Activated T-cell treated with anti-CD3 and anti-CD28 coated beads for 24 hours (primary cell): ENCODE measurements at places on chromosomes 6 and 20.

DNA sequence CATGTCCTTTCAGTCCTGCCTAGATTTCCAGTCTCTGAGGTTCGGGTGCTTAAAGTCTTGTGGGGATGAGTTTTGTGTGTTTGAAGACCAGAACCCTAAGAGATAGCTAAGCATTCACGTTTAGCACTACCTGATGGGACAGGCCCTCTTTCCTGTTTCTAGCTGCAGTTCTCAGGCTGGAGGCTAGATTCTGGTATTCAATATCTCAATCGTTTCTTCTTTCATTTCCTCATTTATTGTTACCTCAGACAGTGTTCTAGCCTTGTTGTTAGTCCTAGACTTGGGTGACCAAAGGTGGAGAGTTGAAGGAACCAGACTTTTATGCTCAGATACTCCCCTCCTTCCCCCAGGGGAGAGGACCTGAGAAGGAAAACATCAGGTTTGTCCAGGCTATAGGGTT lies 16.8 kb downstream of the CEP250 start:
- no peak for DNase-seq

DNA sequence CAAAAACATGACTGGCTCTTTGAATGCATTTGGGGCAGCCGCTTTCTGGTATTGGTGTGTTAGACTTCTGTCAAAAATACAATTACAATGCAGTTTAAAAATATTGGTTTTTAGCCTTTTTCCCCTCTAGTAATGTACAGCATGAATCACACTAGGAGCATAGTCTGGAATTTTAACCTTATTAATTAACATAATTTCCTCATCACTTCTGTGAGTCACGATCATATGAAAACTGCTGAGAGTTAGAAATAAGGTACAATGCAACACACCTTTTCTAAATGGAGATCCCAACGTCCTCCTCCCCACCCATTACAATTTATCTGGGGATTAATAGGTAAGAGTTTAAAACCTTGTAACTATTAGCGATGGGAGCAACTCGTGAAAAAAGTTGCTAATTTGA lies 297.1 kb upstream of the RIMS1 start:
- DNase-seq: no peak

GRCh38 chr20:50285376-50286173 lies 94.9 kb downstream of the CEBPB start:
- no peak for DNase-seq

- no peak for DNase-seq
Observed at GRCh38 chr6:16058929-16059345, 69.9 kb upstream of the MYLIP start.

DNA sequence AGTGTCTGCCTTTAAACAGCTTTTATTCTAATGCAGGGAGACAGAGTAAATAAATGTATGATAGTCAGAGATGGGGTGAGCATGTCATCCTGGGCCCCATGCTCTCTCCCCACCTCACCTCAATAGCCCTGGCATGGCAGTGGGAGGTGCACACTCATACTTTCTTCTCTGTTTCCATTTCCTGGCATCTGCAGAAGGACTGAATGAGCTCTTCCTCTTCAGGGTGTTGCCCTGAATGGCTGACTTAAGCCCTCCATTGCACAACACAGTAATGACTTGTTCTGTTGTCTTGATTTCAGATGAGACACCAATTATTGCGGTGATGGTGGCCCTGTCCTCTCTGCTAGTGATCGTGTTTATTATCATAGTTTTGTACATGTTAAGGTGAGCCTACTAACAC lies 57.0 kb upstream of the GNRH2 start:
- DNase-seq: peak; percentile 49

- DNase-seq: no peak
Observed at GRCh38 chr20:44187054-44187771, at the start of gene JPH2. JPH2 (minus strand) TSS chr20:44187188; CDS start chr20:44186705, 483 bp downstream.

GRCh38 chr6:88177961-88178464 lies 11.9 kb upstream of the CNR1 start:
- DNase-seq: no peak

DNA sequence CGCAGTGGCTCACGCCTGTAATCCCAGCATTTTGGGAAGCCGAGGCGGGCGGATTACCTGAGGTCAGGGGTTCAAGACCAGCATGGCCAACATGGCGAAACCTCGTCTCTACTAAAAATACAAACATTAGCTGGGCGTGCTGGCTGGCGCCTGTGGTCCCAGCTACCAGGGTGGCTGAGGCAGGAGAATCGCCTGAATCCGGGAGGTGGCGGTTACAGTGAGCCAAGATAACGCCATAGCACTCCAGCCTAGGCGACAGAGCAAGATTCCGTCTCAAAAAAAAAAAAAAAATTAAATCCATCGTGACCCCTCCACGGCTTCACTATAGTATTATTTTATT lies 1.2 kb upstream of the CPNE1 start:
- DNase-seq: no peak

DNA sequence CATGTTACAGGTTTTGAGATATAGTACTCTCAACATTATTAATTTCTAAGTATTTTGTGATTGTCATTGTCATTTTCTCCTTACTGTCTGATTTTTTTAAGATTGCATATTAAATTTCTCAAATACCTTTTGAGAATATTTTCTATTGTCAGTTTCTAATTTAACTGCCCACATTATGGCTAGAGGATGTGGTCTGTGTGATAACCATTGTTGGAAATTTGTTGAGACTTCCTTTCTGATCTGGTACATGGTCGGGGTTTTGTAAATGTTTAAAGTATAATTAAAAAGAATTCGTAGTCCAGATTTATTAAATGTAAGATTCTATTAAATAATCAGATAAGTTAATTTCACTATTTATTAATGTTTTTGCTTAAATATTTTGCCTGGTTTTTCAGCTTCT lies 60.1 kb downstream of the SLX4IP start:
- no peak for DNase-seq

DNA sequence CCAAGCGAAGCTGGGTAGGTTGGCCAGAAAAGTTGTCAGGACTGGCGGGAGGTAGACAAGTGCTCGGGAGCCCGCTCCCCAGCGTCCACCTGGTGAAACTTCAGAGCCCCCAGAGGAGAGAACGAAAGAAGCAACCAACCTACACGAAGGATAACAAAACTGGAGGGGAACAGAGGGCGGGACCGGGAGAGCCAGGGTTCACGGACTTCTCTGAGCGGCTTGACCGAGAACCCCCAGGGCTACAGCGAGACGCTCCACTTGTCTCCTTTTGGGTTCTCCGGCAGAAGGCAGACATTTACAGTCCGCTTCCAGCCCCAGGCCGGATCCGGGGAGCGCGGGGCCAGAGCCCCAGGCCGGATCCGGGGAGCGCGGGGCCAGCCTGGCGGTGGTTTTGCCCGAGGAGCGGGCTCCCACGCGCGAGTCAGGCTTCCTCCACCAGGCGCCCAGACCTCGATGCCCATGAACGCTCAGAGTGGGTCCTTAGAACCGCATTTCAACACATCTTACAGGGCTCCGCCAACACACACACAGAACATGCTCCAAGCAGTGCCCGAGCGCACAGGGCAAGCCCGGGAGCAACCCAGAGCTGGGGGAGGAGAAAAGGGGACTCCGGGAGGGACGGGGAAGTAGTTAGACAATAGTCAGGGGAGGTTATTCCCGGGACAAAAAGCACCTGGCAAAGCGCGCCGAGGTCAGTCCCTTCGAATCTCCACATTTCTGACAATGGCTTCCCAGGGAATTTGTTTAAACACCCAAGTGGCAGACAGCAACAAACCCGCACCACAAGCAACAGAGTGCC lies 1.1 kb downstream of the PTPRK start:
- no peak for DNase-seq

GRCh38 chr6:167970230-167970629 lies 27.2 kb upstream of the KIF25 start:
- DNase-seq: no peak

GRCh38 chr6:110620065-110620464 lies 143.7 kb upstream of the SLC22A16 start:
- no peak for DNase-seq

- no peak for DNase-seq
Observed at GRCh38 chr6:114523508-114523907, 180.7 kb upstream of the HS3ST5 start.

DNA sequence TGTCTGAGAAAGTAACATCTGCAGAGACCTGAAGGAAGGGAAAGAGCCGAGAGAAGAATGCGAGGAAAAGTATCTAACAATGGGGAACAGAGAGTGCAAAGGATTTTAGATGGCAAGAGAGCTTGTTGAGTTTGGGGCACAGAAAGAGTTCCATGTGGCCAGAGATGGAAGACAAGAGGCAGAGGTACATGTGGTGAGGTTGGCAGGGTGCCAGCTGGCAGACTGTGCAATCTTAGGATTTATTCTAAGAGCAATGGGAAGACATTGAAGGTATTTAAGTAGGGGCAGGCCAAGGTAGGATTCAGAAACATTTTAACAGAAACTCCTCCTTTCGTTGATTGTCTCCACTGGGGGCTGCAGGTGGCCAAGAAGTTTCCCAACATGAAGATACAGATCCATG lies 20.4 kb upstream of the LBP start:
- DNase-seq: no peak

DNA sequence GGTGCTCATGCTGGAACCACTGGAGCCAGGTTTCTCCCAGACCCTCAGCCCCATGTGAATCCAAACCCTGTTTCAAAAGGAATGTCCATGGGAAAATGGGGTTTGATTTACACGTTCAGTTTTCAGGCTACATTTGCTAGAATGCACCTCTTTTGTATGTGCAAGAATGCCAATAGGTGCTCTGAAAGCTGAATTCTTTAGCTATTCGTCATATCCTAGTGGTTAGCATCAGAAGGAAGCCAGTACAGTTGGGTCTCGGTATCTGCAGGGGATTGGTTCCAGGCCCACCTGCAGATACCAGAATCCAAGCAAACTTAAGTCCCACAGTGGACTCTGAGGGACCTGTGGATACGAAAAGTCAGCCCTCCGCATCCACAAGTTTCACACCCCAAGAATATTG lies 93.4 kb downstream of the UST start:
- DNase-seq: no peak

DNA sequence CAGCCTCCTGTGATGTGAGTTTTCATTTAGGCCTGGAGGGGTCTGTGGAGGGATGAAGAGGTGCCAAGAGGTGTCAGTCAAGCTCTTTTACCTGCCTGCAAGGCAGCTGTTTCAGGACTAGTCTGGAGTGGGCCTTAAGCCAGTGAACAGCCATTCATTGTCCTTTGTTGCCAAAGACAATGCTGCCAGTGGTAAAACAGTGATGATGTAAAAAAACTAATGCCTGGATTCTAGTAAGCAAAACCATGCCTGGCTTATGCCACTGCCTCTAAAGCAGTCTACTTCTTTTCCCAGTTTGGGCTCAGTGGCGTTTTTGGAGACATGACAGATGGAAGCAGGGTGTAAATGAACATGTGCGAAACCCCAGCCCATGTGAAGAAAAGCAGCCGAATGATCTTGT lies 93.5 kb upstream of the KCNK16 start:
- DNase-seq: no peak

- no peak for DNase-seq
Observed at GRCh38 chr20:58312836-58313235, 3.3 kb downstream of the RAB22A start.

- DNase-seq: no peak
Observed at GRCh38 chr6:131862476-131862875, 54.7 kb downstream of the ENPP1 start.

- DNase-seq: no peak
Observed at GRCh38 chr6:133431031-133431430, 189.9 kb downstream of the EYA4 start.

DNA sequence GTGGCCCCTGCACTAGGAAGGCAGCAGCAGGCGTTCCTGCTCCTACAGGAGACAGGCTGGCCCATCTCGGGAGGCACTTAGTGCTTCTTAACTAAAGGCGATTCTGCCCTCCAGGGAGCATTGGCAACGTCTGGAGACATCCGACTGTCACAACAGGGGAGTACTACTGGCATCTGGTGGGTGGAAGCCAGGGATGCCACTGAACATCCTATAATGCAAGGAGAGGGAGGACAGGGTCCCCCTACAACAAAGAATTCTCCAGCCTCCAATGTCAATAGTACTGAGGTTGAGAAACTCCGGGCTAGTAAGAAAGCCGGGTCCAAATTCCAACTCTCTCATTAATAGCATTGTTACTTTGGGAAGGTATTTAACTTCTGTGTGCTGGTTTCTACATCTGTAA lies 119.4 kb upstream of the ARMC2 start:
- no peak for DNase-seq

DNA sequence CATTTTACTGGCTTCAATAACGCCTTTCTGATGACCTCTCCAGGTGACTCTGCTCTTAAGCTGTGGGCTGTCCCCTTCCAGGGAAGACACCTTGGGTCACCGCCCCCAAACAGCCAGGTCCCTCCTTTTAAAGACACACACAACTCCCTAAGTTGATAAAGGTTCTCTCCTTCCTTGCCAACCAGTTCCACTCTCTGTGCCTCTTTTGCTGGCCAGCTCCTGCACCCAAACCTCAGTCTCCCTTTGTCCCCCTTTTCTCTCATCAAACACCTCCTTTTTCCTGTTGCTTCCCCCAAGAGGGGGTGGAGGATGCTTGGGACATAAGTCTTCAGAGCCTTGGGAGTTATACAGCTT lies 1.0 kb downstream of the NCOA6 start:
- DNase-seq: peak; percentile 71

DNA sequence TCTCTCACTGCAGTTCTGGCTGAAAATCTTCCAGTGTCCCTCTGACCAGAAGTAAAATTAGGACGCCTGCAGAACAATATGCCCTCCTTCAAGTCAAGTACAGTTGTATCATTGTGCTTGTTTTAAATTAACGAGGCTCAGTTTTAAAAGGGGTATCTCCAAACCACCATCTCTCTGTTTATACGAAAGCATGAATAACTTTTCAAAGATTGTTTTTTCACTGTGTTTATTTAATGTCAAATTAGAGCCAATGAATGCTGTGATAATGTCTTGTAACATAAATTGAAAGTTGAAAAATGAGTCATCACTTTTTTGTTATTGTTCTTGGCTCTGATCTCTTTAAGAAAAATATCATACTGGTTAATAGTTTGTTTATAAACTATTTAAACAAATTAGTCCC lies 230.7 kb upstream of the THEMIS start:
- DNase-seq: no peak

DNA sequence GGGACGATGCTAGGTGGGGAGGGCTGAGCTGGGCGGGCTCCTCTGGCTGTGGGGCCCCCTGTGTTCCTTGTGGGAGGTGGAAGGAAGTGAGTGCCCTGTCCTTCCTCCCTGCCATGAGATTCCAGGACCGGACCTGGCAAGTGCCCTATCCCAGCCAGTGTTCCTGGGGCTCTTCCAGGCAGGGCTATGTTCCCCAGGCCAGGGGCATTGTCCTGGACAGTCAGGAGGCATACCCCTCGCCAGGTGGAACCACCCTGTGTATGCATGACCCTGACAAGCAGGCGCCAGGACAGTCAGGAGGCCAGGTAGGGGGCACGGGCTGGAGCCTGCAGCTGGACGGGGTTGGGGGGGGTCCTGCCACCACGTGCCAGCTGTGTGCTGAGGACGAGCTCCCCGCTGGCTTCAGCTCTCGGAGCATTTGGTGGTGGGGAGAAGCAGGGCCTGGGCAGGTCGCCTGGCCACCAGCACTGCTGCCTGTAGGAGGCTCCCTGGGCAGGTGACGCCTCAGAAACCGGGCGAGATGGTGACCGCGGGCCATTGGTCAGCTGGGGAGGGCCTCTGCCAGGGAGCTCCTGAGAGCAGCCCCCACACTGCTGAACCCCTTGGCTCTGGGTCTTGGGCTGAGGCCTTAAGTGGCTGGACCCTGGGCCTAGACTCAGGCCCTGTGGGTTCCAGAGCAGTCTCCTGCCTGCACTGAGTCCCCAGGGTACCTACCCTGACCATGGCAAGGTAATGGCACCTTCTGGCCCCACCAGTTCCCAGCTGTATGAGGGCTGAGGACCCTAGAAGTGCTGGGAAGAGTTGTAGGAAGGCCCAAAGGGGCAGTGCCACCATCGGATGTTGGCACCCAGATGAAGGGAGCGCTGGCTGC lies 694 bp downstream of the SLC17A9 start:
- no peak for DNase-seq

- DNase-seq: no peak
Observed at GRCh38 chr20:32244959-32245358, 32.5 kb upstream of the KIF3B start.
